Stimulated activated CD4-positive, alpha-beta T cell treated with anti-CD3 and anti-CD28 coated beads, TNF-alpha, amount 100 ng/mL, for 1 hour (primary cell): ENCODE measurements at places on chromosomes 11 and 22.

DNA sequence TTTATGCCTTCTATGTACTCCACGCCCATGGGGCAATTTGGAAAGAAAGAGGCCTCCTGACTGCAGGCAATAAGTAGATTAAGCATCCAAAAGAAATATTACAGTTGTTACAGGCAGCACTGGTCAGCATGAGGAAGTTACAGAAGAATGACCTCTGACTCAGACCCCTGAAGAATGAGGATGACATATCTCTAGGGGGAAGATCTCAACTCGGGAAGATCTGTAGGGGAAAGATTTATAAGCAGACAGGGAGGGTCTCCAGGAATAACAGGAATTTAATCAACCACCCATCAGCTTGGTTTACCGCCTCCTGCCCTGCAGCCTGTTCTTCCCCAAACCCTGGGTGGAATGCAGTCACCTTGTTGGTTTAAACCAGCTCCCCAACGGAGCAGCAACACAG lies 58.0 kb downstream of the RCN1 start:
- no peak for DNase-seq

DNA sequence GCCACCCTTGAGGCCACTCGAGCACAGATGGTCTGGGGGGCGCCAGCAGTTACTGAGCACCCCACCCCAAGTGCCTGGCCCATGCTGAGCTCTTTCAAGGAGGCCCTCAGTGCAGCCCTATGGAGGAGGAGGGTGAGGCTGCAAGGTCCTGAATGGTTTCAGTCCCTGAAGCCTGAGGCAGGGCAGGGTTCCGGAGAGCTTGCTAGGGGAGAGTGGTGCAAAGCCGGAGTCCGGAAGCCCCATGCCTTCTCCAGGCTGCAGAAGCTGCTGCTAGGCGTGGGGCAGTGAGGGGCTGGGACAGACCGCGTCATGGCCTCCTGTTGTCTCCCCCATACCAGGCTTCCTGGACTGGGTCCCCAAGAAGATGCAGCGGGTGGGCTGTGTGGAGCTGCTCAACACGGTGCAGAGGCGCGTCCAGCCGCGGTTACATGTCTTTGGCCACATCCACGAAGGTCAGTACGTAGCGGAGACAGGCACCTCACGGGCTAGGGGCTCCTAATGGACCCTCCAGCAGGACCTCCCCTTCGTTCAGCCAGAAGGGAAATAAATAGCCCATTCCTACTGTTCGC lies 90.6 kb downstream of the MPPED1 start:
- no peak for DNase-seq

- no peak for DNase-seq
Measured at GRCh38 chr11:122604621-122605020, 50.9 kb upstream of the UBASH3B start.

GRCh38 chr11:45945397-45945999 lies 23.0 kb downstream of the LARGE2 start:
- no peak for DNase-seq

GRCh38 chr22:27114186-27114585 lies 456.8 kb downstream of the MIAT start:
- DNase-seq, result no peak

DNA sequence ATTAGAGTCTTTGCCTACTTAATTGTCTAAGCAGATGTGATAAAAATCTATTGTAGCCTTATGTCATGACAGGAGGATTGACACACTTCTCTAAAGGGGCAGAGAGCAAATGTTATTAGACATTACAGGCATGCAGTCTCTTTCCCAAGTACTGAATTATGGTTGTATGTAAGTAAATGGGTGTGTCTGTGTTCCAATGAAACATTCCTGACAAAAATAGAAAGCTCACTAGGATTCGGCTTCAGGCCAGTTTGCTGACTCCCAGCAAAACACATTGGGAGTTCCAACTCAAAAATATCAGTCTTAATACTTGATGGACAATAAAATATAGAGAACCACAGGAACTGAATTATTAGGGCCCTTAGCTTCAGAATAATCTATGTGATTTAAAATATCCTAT lies 1480.4 kb downstream of the FAM181B start:
- no peak for DNase-seq

DNA sequence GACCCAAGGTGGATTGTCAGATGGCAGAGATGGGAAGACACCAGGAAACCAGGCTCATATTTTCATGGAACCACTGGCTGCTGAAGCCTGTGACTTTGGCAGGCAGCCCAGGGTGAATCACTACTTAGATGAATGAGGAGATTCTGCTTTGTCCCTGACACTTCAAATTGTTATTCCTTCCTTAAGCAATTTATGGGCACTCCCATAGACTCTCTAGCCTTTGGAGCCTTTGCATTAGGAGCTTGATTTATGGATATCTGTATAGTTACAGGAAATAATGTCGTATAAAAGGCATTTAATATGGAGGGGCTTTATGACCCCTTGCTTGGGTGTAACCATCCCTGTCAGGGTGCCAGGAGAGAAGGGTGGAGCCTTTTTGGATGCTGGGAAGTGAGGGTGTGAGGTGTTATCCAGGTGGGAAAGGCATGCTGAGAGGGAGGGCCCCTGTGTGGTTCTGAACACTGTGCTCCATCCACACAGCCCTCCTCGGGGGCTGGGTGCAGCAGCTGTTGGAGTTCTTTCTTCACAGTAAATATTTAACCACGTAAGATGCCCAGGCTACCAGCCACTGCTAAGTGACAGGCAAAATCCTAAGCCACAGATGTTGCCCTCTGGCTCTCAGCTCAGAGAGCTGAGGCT lies 35.3 kb downstream of the IL18 start:
- no peak for DNase-seq

- no peak for DNase-seq
Measured at GRCh38 chr11:114368918-114369680, 31.2 kb downstream of the C11orf71 start.

DNA sequence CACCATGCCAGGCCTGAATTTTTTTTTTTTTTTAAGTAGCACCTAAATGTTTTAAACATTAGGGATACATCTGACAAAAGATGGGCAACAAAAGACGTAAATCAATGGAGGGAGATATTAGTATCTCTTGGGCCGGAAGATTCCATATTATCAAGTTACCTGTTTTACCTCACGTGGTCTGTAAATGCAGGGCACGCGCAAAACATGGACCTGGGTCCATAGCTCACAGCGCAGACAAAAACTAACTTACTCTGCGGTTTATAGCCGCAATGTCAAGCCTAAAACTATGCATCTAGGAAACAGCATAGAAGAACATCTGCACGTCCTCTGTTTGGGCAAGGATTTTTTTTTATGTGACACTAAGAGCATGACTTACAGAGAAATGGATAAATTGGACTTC lies 31.5 kb upstream of the PANX2 start:
- DNase-seq, result no peak

DNA sequence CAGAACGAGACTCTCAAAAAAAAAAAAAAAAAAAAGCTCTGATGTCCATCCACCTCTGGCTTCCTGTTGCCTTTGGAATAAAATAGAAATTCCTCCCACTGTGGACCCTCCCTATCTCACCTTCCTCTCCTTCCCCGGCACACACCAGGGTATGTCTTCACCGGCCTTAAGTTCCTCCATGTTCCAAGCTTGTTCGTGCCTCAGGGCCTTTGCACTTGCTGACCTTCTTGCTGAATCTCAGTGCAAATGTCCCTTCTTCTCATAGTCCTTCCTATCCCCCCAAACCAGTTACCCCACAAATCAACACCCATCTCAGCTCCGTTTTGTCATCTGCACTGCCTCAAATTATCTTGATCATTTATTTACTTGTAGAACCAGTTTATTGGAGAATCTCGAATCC lies 20.6 kb downstream of the IFT27 start:
- DNase-seq, result no peak

- DNase-seq, result no peak
Measured at GRCh38 chr11:115758011-115758410, 253.8 kb upstream of the CADM1 start.

DNA sequence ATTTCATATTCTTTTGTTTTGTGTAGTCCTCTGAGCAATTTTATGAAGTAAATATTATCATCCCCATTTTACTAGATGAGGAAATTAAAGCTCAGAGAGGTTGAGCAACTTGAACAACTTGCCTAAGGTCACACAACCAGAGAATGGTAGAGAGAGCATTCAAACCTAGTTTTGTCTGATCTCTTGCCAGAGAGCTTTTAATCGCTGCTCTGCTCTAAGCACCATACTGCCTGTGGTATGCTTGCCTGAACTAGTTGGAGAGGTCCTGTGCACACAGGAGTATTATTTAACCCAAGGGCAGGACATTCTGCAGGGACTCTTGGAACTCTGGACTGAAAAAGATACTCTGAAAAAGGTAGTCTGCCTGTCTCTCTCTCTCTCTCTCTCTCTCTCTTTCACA lies 38.5 kb downstream of the TRAF6 start:
- DNase-seq, result no peak

DNA sequence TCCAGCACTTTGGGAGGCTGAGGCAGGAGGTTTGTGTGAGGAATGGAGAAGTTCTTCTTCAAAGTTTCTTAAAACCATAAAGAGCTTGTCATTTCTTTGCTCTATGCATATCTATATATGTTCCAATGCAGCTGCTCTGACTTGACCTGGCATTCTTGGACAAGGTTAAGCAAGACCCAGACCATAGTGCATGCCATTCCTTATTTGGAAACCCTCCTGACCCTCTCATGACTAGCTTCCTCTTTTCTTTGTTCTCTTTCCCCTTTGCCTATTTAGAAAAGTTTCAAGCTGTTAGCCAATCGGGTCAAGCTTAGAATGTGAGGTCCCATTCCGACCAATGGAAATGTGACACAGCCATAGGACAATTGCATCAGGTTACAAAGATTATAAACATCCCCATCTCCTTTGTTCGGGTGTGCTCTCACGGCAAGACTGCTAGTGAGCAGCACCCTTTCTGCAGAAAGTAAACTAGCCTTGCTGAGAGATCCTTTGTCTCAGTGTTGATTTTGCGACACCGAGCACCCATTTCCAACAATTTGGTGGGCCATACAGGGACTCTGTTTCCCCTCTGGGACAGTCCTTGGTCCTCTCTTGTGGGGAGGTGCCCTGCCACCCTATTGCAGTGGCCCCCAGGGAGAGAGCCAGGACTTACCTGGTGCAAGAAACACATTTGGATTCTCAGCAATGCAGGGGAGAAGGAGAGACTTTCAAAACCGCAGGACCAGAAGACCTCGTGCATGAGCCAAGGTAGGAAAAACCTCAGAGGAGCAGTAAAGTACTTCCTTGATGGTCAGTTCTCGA lies 39.9 kb upstream of the ANO1 start:
- no peak for DNase-seq

DNA sequence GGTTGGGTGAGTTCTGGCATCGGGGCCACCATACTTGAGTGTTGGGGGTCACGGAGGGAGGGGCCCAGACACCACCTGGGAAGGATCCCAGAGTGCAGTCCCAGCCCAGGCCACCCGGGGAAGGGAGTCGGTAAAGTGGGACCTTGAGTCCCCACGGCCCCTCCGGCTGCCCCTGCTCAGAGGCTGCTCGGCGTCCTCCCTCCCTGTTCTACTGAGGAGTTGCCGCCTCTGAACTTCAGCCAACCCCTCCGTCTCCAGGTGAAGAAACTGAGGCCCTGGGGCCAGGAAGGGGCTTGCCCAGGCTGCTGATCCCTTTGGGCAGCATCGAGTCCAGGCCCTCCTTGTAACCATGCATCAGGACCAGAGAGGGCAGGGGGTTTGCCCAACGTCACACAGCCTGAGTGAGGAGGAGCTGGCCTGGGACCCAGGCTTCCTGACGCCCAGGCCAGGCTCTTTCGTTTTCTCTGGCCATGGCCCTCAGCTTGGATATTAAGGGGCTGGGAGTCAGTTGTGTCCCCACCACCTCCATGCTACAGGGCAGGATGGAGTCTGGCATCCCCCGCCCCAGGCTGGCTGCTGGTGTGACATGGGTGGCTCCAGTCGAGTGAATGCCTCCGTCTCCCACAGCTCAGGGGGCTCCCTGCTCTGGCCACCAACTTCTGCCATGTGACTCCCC lies 1.3 kb downstream of the PARVG start:
- DNase-seq, result no peak

GRCh38 chr11:48037709-48038468 lies 57.5 kb downstream of the PTPRJ start:
- DNase-seq, result no peak

- DNase-seq, result no peak
Measured at GRCh38 chr11:116576526-116576925, 196.3 kb downstream of the BUD13 start.

GRCh38 chr11:114108501-114109205 lies 49.1 kb downstream of the ZBTB16 start:
- DNase-seq, result no peak

GRCh38 chr11:1884303-1884700 lies 7.4 kb downstream of the PRR33 start:
- DNase-seq, result no peak

DNA sequence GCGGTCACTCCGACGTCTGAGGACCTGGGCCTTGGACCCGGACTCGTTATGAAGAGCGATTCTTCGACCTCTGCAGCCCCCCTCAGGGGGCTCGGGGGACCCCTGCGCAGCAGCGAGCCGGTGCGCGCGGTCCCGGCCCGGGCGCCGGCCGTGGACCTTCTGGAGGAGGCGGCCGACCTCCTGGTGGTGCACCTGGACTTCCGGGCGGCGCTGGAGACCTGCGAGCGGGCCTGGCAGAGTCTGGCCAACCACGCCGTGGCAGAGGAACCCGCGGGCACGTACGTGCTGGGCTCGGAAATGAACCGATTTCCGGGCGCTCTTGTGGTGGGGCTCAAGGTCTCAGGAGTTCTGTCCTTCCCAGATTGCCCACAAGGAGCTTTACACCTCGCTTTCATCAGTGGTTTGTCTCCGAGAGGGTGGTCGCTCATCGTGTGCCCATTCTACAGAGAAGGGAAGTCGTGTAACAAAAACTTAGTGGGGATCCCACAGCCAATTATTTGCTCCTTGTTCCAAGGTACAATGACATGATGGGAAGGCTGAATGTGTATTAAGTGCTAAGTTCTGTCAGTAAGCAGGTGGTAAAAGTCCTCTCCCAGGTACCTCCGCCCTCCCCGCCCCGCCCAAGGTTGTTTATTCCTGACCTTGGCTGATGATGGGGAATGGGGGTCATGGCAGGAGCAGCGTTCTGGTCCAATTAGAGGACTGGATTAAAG lies 695 bp downstream of the PEX26 start:
- DNase-seq, result no peak

- no peak for DNase-seq
Measured at GRCh38 chr11:132424433-132424832, 1054.0 kb downstream of the NTM start.

GRCh38 chr22:42974223-42974622 lies 40.7 kb downstream of the PACSIN2 start:
- DNase-seq, result no peak

- DNase-seq, result no peak
Measured at GRCh38 chr11:116065986-116066385, 561.8 kb upstream of the CADM1 start.
